ENCODE measurements at places on chromosomes 5 and 9. TPM values are rescaled to one million over a fixed set of nuclear protein-coding genes. Genes with fewer than 3 reads are reported as not detected.

ARHGEF39 gene
- 4.5 TPM for total RNA-seq

PCDHB13 gene
- total RNA-seq: 5.1 TPM

DNA sequence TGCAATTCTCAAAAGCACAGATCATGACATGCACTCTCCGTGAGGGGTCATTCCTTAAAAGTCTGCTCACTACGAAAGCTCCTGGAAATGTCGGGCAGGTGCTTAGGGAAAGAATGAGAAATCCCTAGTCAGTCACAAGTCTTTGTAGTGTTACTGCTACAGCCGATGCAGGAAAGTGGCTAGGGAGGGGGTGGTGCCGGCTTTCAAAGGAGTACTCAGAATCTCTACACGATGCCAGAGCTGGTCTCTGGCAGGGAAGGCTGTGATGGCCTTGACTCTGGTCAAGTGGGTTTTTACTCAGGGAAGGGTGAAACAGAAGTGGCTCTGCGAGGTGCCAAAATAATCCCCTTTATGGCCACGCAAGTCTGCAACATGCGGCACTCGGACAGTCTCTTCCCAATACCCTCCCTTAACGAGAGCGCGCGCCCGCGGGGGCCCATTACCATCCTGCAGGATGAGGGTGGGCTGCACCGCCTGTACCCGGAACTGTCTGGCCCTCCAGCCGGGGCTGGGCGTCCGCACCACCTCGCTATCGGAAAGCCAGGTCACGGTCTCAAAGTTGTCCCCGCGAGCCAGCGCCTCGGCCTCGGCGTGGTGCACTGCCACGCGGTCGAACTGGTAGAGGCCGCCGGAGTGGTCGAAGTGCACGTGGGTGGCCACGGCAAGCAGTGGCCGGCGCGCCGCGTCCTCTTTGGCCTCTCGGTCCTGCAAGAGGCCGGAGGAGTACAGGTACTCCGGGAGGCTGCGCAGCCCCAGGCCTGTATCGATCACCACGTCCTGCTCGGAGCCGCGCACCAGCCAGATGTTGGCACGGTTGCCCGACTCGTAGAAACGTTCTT is 956 bp downstream of the MBLAC2 start:
- peak; percentile 12 for DNase-seq

CENPP gene
- total RNA-seq: 12.0 TPM

DNA sequence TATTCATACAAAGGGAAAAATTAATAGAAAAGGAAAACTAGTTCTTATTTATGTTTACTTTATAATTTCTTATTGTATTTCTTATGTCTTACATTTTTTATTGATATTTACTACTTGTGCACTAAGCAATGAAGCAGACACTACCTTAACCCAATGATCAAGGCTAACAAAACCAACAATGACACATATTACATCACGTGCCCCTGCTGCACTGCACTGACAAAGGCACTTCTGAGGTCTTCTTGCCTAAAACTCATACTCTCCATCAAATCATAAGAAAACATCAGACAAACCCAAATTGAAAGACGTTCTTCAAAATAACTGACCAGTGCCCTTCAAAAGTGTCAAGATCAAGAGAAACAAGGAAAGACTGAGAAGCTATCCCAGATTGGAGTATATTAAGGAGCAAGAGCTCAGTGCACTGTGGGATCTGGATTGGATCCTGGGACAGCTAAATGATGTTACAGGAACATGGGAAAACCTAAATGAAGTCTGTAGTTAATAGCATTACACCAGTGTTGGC is 230.9 kb downstream of the AUH start:
- no peak for DNase-seq

- DNase-seq: no peak
Measured at GRCh38 chr5:120037451-120037850, 408.1 kb downstream of the FAM170A start.

DNA sequence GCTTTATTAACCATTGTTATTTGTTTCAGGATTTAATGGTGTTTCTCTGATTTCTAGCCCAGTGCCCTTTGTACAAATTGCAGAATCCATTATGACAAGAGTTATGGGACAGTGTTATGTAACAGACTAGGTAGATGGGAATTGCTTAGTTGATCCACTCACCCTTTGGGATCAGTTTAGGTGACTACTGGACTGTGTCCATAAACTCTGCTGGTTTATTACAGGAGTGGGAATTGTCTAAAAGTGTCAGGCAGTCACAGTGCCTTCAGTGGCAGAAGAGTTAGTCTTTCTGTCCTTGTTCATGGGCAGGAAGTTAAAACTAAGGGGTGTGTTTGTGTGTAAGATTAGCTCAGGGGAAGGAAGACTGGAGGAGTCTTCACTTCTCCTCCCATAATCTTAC is 29.3 kb downstream of the RCL1 start:
- DNase-seq: no peak

- DNase-seq: no peak
Measured at GRCh38 chr5:56974241-56974640, 22.3 kb upstream of the MIER3 start.

DNA sequence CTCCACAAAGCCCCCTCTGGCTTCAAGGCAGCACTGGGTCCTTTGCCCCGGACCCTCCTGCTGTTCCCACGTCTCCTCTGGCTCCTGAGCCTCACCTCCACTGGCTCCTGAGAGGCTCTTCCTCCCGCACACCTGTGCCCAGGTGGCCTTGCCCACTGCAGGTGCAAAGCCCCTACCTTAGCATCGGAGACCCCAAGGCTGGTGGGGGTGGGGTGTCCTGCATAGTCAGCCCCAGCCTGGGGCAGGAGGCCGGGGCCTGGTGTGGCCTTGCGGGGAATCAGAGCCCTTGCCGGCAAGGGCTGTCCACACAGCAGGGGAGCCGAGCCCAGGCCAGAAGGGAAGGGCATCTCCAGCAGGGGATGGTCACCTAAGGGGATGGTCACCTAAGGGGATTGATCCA is 41.3 kb upstream of the CEP72 start:
- DNase-seq: no peak

SH3TC2 gene
- 4.4 TPM for total RNA-seq

All from LHCN-M2 (cell line).